Fibroblast of the aortic adventitia (primary cell): ENCODE measurements at places on chromosomes 3 and 15.

- DNase-seq, result peak; percentile 9
Measured at GRCh38 chr3:70049761-70050160, 50.2 kb downstream of the SAMMSON start.

GRCh38 chr3:32557640-32558352 is 12.9 kb downstream of the DYNC1LI1 start:
- DNase-seq, result no peak

- DNase-seq, result no peak
Measured at GRCh38 chr15:79948095-79948695, 22.8 kb downstream of the BCL2A1 start.

DNA sequence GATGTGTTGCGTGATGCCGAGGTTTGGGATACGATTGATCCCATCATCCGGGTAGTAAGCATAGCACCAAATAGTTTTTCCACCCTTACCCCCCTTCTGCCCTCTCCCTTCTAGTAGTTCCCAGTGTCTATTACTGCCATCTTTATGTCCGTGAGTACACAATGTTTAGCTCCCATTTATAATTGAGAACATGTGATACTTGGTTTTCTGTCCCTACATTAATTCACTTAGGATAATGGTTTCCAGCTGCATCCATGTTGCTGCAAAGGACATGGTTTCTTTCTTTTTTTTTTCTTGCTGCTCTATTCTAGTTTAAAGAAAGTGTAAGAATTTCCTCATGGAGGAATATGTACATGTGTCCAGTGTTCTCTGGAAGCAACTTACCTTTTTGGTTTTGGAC is 51.8 kb downstream of the NSUN3 start:
- DNase-seq, result no peak

- no peak for DNase-seq
Measured at GRCh38 chr15:73741321-73741836, 11.8 kb downstream of the INSYN1 start.

- peak; percentile 71 for DNase-seq
Measured at GRCh38 chr15:72358650-72359171, 17.1 kb downstream of the HEXA start.

- DNase-seq, result no peak
Measured at GRCh38 chr15:96184297-96184696, 146.2 kb upstream of the NR2F2 start.

- no peak for DNase-seq
Measured at GRCh38 chr3:16838561-16838960, 46.2 kb upstream of the PLCL2 start.

DNA sequence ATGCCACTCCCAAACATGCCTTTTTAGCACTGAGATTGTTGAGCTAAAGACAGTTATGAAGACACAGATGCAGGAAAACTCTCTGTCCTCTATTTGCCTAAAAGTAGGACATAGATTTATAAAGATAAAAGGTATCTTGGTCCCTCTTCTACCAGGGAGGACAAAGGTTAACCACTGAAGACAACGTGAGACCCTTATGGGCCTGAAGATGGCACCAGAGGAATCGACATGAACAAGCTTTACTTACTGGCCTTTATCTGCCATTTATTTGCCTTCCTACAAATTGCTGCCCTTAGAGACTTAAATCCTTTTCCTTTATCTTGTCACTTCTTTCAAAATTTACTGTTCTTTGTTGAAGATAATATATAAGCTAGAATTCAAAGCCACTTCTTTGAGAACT is 109.7 kb upstream of the FAM3D start:
- no peak for DNase-seq

- no peak for DNase-seq
Measured at GRCh38 chr3:48187579-48188265, 495 bp downstream of the CDC25A start.

DNA sequence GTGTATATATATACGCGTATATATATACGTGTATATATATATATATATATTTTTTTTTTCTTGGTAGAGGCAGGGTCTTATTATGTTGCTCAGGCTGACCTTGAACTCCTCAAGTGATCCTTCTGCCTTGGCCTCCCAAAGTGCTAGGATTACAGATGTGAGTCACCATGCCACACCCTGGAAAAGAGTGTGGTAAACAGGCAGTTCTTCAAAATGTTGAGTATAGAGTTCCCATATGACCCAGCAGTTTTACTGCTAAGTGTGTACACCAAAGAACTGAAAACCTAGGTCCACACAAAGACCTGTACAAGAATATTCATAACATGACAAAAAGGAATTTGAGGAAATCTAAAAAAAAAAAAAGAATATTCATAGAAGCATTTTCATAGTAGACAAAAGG is 71.8 kb upstream of the GCNT3 start:
- peak; percentile 16 for DNase-seq

DNA sequence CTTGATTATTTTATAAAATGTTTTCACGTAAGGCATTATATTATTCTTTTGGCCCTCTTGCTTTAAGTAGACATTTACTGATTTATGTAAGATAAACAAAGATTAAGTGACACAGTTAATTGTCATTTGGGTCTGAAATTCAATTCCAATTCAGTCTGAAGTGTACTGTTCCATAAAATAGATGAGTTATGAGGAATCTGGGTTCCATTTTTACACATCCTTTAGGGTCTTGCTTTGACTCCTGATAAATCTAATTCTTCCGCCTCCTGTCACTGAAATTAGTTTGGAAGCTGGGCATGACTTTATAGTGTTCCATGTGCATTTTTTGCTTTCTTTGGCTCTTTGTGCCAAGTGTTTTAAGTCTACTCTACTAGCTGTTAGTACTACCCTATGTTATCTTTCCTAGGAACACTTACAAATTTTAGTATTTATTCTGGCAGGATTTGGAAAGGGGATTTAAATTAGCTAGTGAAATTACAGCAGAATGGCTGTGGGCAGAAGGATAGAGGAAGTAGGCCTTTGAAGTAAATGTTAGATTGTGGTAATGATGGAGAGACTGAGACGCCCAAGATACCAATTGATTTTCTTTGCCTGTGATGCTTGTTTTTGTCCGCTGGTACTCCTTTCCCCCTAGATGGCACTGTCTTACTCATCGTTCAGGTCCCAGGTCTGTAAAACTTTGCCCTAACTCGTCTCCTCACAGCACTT is 14.3 kb downstream of the ARL8B start:
- peak; percentile 35 for DNase-seq

- peak; percentile 22 for DNase-seq
Measured at GRCh38 chr3:100753846-100754245, 44.6 kb downstream of the TFG start.

DNA sequence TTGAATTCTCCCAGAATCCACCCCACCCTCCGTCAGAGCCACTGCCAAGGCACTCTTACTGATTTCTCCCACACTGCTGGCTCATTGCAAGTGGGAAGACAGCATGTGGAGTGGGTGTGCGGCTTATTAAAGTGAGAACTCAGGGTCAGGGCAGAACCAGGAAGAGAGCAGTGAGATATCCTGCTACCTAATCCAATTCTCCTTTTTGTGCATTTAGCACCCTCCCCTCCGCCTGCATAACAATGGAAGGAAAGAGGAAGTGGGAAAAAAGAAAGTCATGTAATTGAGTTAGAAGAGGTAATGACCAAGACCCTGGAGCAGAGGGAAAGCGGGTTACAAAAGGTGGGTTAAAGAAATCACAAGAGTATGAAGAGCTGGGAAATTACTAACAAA is 27.8 kb upstream of the PIK3CB start:
- DNase-seq, result no peak

GRCh38 chr3:126845920-126846715 is 136.8 kb upstream of the PLXNA1 start:
- peak; percentile 84 for DNase-seq

GRCh38 chr3:33032938-33033337 is 64.0 kb downstream of the GLB1 start:
- no peak for DNase-seq

DNA sequence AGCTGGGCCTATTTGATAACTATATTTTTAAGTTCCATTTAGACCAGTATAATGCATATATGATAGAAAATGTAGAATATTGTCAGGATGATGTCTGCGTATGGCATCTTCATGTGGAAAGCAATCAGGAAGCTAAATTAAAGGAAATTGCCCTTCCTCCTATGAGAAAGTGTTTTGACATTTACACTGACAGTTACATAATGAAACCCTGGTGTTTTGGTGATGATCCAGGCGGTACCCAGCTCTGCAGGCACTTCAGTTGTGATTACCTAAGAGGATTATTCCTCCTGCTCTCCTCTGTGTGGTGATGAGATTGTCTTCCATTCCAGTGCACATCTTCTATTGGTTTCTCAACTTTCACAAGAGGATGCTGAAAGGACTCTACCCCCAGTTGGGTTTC is 126.5 kb upstream of the MITF start:
- no peak for DNase-seq

- no peak for DNase-seq
Measured at GRCh38 chr3:175246766-175247165, 387.6 kb downstream of the NAALADL2 start.

- peak; percentile 31 for DNase-seq
Measured at GRCh38 chr3:66297260-66297873, 76.6 kb downstream of the SLC25A26 start.

DNA sequence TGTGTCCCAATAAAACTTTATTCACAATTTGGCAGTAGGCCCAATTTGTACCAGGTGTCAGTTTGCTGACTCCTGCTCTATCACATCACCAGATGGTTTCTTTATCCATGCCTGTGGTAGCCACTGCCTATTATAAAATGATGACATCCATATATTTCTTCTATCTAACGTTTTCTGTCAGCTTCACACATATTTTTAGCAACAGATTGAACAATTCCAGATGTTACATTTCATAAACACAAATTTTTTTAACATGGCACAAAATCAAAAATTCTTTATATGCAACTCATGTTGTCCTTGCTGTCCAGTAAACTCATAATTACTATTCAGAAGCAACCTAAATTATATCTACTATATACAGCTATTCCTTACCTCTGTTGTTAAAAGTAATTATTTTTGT is 1371.6 kb downstream of the NSUN3 start:
- peak; percentile 7 for DNase-seq

DNA sequence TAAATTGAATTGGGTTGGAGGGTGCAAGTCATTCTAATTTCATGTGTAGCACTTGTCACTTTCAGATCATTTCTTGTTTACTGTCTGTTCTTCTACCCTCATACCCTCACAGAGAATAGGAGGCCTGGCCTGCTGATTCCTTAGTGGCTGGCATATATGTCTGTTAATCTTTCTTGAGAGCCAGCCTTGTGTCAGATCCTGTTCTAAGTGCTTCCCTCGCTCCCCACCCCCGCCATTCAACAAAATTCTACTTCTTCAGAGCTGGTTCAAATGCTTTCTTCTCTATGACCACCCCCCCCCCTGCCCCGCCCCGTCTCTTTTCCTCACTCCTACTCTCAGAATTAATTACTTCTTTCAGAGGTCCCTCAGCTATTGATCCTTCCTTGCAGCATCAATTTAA is 1.5 kb upstream of the U2SURP start:
- DNase-seq, result peak; percentile 26

DNA sequence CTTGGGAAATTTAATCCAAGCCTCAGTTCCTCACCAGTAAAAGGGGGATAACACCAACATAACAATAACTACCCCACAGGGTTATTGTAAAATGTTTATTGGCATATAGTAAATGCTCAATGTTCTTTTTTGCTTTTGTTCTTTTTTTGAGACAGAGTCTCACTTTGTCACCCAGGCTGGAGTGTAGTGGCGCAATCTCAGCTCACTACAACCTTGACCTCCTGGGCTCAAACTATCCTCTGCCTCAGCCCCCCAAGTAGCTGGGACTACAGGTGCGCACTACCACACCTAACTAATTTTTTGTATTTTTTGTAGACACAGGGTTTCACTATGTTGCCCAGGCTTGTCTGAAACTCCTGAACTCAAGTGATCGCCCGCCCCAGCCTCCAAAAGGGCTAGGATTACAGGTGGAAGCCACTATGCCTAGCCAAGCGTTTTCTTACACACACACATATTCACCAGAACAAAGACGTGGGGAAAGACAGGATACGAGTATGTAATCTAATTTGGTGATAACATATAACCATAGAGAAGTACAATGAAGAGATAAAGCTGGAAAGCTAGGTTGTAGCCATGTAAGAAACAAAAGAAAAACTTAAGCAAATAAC is 11.7 kb downstream of the STAG1 start:
- no peak for DNase-seq

GRCh38 chr15:25718597-25718996 is 144.5 kb downstream of the ATP10A start:
- DNase-seq, result no peak

DNA sequence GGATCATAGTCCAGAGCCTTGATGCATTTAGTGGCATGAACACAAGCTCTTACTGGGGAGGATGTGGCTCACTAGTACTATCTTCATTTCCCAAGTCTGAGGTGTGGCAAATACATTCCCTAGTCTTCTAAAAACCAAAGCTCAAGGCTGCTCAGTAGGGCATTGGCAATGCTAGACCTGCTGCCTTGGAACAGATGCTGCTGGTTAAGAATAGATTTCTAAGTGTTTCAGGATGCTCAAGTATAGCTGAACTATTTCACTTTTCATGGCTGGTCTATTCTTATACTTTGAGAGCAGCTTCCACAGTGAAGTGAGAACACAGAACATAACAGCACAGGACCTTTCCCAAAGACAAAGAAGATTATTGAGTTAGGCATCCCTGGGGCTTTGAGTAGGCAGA is 178.8 kb downstream of the CHST2 start:
- DNase-seq, result no peak

GRCh38 chr3:9834520-9835380 is 9.1 kb downstream of the RPUSD3 start:
- no peak for DNase-seq

- no peak for DNase-seq
Measured at GRCh38 chr15:27928386-27928785, 170.7 kb downstream of the OCA2 start.

DNA sequence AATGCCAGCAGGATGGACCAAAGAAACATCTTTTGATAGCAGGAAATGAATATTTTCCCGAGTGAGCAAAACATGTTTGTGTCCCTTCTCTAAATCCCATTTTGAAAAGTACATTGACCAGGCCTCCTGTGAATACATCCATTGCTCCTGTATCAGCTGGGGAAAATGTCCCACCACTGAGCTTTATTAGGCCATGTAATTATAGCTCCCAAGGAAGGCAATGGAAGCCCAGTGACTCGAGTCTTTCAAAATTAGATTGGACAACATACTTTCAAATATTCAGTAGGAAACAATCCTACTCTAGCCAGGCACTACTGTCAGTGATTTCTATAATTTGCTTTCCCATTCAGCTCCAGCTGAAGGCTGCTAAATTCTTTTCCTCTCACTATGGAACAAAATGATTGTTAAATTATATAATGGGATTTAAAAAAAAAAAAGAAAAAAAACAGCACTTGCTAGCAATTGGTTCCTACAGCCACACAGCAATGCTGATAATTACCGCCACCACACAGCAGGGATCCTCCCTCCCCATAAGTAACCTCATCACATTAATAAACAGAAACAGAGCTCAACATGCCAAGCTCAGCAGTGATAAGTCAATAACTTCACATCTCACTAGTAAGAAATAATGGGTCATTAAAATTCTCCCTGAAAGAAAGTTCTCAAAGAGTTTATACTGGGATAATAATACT is 172.4 kb upstream of the SLC2A2 start:
- no peak for DNase-seq
